ENCODE measurements at places on chromosomes 12 and 14.

GRCh38 chr14:91401751-91402150, 15.9 kb downstream of the CCDC88C start:
- DNase-seq: no peak

DNA sequence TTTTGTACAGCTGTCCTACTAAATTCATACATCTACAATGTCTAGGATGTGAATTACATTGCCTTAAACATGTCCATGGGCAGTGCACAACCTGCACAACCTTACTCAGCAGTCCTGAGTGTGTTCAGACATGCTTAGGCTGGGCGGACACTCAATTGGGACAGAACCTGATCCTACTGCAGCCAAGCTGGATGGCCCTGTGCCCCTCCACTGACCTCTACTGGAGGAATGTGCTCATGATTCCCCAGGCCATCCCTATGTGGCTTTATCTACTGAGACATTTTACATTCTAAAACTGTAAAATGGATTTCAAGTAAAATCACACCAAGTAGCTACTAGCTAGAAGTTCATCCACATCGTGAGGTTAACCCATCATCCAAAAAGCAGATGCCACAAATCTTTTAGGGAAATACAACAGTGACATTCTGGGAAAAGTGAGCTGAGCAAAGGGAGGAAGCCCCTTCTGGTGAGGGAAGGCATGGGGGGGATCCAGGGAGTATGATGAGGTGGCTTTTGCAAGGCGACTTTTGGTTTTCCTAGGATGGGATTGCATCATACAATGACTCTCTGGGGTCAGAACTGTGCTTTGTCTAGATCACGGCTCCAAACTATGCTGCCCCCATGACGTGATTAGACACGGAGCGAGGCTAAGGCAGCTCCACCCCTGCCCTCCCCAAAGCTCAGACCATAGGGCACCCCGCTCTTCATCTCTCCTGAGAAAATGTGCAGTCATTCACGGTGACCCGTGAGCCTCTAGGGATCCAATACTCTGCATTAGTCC, 911.7 kb upstream of the TMEM132C start:
- DNase-seq: no peak

- DNase-seq: no peak
These were observed 14.4 kb upstream of the GUCY2C start for GRCh38 chr12:14710632-14711320.

DNA sequence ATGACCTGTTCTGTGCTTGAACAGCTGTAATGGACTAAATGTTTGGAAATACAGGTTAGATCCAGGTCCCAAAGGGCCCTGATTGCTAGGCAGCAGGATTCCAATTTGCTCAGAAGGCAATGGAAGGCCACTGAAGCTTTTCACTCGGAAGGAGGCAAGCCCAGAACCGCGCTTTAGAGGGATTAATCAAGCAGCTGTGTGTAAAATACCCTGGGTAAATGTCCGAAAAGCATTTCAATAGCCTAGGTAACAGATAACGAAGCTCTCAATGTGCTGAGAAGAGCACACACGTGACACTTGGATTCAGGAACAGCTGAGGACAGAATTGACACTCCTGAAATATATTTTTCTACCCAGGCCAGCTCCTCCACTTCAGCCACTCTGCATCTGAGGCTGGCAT, 436.1 kb downstream of the TMEM132D start:
- DNase-seq: no peak

DNA sequence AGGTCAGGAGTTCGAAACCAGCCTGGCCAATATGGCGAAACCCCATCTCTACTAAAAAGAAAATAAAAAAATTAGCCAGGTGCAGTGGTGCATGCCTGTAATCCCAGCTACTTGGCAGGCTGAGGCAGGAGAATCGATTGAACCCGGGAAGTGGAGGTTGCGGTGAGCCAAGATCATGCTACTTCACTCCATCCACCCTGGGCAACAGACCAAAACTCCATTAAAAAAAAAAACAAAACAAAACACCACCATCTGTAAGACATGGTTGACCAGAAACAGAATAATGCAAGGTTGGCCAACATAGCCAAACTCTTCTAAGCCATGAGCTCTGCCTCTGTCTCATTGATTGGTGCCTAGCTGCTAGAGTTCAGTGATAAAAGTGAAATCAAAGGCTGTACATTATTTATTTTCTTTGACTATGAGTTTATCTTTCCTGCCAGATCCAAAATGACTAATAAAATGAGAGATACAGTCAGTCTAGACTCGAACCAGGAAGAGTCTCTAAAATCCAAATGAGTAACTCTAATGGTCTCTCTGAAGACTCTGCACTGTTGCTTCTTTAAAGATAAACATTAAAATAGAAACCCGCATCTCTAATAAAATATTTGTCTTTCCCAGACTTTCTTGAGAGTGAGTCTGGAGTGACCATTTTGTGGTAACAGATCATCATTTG, 404.7 kb downstream of the DAD1 start:
- no peak for DNase-seq

DNA sequence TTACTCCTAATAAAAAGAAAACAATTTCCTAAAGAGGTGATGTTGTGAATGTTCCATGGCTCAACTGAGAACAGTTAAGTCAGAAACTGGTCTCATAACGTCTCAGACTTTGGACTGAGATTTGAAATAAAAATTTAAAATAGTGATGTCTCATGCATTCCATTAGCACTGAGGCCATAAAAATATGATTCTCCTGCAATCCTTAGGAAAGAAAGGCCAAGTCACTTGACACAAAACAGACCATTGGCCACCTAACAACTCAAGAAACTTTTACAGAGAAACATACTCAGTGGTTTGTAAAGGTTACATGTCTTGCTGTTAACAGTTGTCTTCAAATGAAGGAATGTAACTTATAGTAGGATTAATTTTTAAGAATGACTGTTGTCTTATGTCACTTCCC, 58.1 kb downstream of the STAB2 start:
- no peak for DNase-seq

GRCh38 chr14:27506272-27506671, 908.4 kb upstream of the NOVA1 start:
- no peak for DNase-seq

- no peak for DNase-seq
These were observed 33.8 kb downstream of the CCDC38 start for GRCh38 chr12:95908573-95908972.
